ENCODE measurements at places on chromosomes 7 and 10. TPM values are rescaled to one million over a fixed set of nuclear protein-coding genes. Genes with fewer than 3 reads are reported as not detected.

MAGI2 gene
- total RNA-seq, result 0.40 TPM

LHFPL3 gene
- total RNA-seq, result not detected

GGCT gene
- total RNA-seq, result 83.3 TPM

HOGA1 gene
- total RNA-seq, result 1.7 TPM

GJD4 gene
- total RNA-seq, result not detected

PRPS1L1 gene
- not detected for total RNA-seq

ADAP1 gene
- total RNA-seq, result 4.1 TPM

AQP1 gene
- total RNA-seq, result 0.40 TPM

NPSR1 gene
- total RNA-seq, result not detected

IFIT3 gene
- 5.0 TPM for total RNA-seq

RPEL1 gene
- 0.09 TPM for total RNA-seq

FLNC gene
- total RNA-seq, result 4.7 TPM

OR13A1 gene
- not detected for total RNA-seq

SEMA3D gene
- 0.03 TPM for total RNA-seq

SPDYE16 gene
- total RNA-seq, result not detected

HYAL4 gene
- total RNA-seq, result not detected

LIPN gene
- not detected for total RNA-seq

LRRC18 gene
- total RNA-seq, result not detected

ADRB1 gene
- total RNA-seq, result 1.1 TPM

CPN1 gene
- total RNA-seq, result 0.20 TPM

C7orf57 gene
- total RNA-seq, result 0.18 TPM

RPP38 gene
- 38.0 TPM for total RNA-seq

ACSL5 gene
- 0.30 TPM for total RNA-seq

ECD gene
- 30.2 TPM for total RNA-seq

ZPBP gene
- not detected for total RNA-seq

ACHE gene
- 2.8 TPM for total RNA-seq

NME8 gene
- total RNA-seq, result not detected

TET1 gene
- total RNA-seq, result 0.72 TPM

SORBS1 gene
- 0.74 TPM for total RNA-seq
